ENCODE measurements at places on chromosomes 5 and 9. TPM values are rescaled to one million over a fixed set of nuclear protein-coding genes. Genes with fewer than 3 reads are reported as not detected.

The THBS4 gene
- total RNA-seq: 2.2 TPM

The IFNA13 gene
- total RNA-seq: not detected

The ACOT12 gene
- 2.8 TPM for total RNA-seq

The RASGEF1C gene
- total RNA-seq: 12.8 TPM

The PNPLA7 gene
- 0.94 TPM for total RNA-seq

The FOXD4L5 gene
- 0.47 TPM for total RNA-seq

Data from occipital lobe (tissue), 3 donors.